IMR-90 (cell line): ENCODE measurements at places on chromosomes 1 and 21. TPM values are rescaled to one million over a fixed set of nuclear protein-coding genes. Genes with fewer than 3 reads are reported as not detected.

DNA sequence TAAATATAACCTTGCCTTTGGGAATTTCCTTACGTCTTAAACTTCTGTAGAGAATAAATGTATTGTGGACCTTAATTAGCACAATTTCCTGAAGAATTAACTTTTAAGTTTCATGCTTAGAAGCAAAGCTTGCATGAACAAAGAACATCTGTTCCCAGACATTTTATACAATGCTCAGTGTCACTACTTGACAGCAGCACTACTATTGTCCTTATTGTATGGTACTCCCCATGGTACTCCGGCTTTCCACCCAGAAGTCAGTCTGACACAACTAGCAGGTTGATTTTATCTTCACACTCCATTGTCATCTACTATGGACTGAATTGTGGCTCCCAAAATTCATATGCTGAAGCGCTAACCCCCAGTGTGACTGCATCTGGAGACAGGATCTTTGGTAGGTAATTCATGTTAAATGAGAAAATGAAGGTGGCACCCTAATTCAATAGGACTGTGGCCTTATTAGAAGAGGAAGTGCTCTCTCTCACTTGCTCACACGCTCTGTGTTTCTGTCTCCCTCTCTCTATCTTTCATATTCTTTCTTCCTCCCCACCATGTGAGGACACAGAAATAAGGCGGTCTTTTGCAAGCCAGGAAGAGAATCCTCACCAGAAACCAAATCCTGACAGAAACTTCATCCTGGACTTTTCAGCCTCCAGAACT, 10.7 kb upstream of the OR2B11 start:
- no peak overlapping the region for H3K4me3 ChIP-seq
- H3K4me1 ChIP-seq: no peaks in the 10 kb centered on the region
- no peaks in the 10 kb centered on the region for H3K27me3 ChIP-seq
- no peak overlapping the region for H3K27ac ChIP-seq
- no peak for DNase-seq
- H3K36me3 ChIP-seq: no peaks in the 10 kb centered on the region

The LYPD8 gene
- not detected in 2 replicates for total RNA-seq

The LINGO4 gene
- total RNA-seq: not detected in 2 replicates

GRCh38 chr1:24744911-24745710, at the start of gene CLIC4:
TSS of gene CLIC4 (plus strand) at chr1:24745447. CDS start at chr1:24745554, 107 bp downstream.
- DNase-seq: peak; percentile 99
- peak within 1 kb of the TSS; percentile 92 for H3K27ac ChIP-seq
- peak within 1 kb of the TSS; percentile 79 for H3K4me3 ChIP-seq
- H3K36me3 ChIP-seq: peaks cover 5% of the 10 kb centered on the region; the same call in 1 of the 2 replicates
- no peaks in the 10 kb centered on the region for H3K27me3 ChIP-seq

DNA sequence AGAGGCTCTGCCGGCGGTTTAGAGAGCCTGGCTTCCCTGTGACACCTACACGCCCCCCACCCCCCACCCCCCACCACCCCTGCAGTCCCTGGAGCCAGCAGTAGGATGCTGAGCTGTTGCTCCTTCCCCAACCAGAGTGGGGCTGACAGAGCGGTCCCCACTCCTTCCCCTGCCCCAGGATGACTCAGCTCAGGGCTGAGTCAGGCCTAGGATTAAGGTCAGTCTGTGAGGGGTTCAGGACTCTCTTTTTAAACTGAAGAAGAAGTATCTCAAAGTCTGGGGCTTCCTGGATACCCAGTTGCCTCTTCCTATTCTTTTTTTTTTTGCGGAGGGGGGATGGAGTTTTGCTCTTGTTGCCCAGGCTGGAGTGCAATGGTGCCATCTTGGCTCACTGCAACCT, 19.1 kb downstream of the DMBX1 start:
- peak; percentile 15 for DNase-seq
- no peaks in the 10 kb centered on the region for H3K4me1 ChIP-seq
- H3K4me3 ChIP-seq: no peak overlapping the region

The FAM3B gene
- not detected in 2 replicates for total RNA-seq

DNA sequence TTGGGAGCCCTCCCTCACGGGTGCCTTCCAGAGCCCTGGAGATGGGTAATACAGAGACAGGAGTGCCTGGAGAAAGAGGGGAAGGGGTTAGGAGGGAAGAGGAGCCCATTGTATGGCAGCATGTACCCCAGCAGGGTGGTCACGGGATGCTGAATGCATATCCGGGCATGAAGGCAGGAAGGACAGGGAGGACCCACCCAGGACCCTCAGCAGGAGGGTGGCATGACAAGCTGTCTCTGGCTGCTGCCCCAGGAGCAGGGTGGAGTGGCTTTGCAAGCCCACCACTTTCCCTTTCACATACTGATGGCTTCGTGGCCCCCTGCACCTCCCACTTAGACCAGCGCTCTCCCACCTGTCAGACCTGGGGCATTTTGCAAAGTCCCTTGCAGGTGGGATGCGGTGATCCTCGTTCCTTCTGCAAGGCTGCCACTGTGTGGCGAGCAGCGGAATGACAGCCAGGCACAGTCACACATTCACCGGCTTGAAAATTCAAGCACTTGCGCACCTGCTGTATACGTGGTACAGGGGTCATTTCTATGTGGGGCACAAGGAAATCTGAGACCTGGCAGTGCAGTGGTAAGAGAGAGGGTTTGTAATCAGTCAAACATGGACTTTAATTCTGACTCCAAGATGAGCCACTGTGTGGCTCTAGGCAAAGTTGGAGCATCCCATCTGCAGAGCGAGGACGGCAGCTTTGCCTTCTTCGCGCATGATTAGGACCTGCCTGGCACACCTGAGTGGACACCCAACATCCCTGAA, 53.2 kb upstream of the TMEM51 start:
- H3K27me3 ChIP-seq: peaks cover 23% of the 10 kb centered on the region; the same call in 1 of the 2 replicates
- no peaks in the 10 kb centered on the region for H3K36me3 ChIP-seq
- DNase-seq: peak; percentile 45
- no peak overlapping the region for H3K27ac ChIP-seq

- H3K27me3 ChIP-seq: no peaks in the 10 kb centered on the region
- no peak for DNase-seq
- no peaks in the 10 kb centered on the region for H3K4me1 ChIP-seq
- H3K36me3 ChIP-seq: peaks cover 1% of the 10 kb centered on the region; the same call in 1 of the 2 replicates
- no peak overlapping the region for H3K4me3 ChIP-seq
Observed at GRCh38 chr1:185291652-185292051, 25.4 kb downstream of the IVNS1ABP start.

DNA sequence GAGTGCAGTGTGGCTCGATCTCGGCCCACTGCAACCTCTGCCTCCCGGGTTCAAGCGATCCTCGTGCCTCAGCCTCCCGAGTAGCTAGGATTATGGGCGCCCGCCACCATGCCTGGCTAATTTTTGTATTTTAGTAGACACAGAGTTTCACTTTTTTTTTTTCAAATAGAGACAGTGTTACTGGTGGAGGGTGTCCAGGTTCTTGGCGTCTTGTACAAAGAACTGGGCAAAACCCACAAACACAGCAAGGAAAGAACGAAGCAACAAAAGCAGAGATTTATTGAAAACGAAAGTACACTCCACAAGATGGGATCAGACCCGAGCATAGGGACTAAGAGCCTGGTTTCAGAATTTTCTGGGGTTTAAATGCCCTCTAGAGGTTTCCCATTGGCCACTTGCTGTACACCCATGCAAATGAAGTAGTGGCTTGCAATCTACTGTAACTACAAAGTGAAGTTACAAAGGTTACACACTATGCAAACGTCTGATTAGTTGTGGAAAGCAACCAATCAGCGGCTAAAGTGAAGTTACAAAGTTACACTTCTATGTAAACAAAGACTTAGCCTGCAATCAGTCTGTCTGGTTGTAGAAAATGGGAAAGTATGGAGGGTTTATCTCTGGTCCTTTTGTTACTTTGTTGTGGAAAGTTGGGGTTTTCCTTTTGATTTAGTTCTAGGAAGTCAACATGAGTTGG, 199.1 kb downstream of the DYRK1A start:
- peaks cover 2% of the 10 kb centered on the region; the same call in 1 of the 2 replicates for H3K27me3 ChIP-seq
- no peaks in the 10 kb centered on the region for H3K36me3 ChIP-seq
- H3K4me1 ChIP-seq: peaks cover 9% of the 10 kb centered on the region

DNA sequence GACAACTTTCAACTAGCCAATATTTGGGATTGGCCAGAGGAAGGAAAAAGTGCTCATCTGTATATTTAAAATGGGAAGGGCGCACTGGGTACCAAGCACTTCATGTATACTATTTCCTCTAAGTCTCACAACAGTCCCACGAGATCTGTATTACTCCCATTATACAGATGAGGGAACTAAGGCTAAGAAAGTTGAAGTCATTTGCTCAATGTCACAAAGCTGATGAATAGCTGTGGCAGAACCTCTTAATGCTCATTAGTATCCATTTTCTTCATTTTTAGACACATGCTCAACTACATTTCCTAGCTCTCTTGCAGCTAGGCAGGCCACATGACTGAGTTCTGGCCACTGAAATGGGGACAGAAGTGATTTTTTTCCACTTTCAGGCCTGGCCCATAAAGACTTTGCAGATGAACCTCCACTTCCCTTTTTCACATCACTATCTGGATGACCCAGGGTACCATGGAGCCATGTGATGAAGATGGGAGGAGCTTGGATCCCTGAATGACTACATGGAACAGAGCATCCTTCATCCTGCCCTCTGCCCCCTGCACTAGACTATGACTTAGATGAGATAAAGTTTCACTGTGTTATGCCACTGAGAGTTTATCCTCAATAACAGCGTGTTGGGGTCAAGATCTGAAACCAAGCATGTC, 31.8 kb downstream of the ATF3 start:
- no peak overlapping the region for H3K4me3 ChIP-seq
- H3K36me3 ChIP-seq: no peaks in the 10 kb centered on the region
- H3K27me3 ChIP-seq: no peaks in the 10 kb centered on the region
- peaks cover 30% of the 10 kb centered on the region for H3K4me1 ChIP-seq
- H3K27ac ChIP-seq: no peak overlapping the region
- no peak for DNase-seq
